Breast epithelium (tissue), 4 donors: ENCODE measurements at places on chromosomes 5 and 9.

GRCh38 chr5:15350614-15351013, 149.4 kb upstream of the FBXL7 start:
- no peak for DNase-seq

DNA sequence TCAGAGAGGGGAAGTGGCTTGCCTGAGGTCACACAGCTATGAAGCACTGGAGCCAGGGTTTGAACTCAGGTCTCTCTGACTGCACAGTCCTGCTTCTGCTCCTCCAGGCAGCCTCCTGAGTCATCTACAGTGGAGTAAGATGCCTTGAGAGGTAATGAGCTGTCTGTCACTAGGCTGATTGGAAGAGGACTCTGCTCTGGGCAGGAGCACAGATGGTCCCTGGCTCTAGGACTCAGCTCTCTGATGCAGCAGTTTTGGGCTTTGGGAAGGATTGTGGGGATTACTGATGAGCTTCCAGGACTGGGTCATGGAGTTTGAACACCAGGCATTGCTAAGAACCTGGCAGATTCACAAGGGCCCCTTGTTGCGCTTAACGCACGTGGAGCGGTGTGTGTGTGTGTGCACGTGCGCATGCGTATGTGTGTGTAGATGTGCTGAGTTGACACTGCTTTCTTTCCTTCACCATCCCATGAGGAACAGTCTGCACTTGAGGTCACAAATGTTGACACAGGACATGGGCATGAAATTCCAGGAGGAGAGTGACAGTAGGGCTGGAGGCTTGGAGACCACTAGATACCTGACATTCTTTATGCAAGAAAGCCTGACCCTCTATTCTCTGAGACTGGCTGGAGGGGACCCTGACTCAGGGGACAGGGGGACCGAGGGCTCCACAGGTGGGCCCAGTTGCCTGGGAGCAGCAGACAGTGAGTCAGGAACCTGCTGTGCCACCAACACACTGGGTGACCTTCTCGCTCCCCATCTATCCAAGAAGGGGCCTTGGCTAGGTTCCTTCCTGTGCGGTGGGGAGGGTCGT, 170.5 kb downstream of the RGS3 start:
- no peak for DNase-seq

GRCh38 chr5:72301557-72301956, 18.5 kb downstream of the MRPS27 start:
- no peak for DNase-seq

DNA sequence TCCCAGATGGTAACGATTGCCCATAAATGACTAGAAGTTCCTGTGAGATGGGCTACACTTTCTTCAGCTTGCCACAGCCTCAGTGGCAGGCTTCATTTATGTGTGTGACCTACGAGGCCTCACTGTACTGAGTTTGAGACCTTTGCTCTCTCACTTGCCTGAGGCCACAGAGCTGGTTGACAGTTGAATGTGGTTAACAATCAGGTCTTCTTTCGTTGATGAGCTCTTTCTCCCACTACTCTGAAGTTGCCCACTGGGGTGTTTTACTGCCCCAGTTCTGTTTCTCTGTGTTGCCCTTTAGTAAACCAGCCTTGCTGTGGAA, 70.5 kb downstream of the CYFIP2 start:
- no peak for DNase-seq
